ENCODE measurements at places on chromosomes 4 and X.

DNA sequence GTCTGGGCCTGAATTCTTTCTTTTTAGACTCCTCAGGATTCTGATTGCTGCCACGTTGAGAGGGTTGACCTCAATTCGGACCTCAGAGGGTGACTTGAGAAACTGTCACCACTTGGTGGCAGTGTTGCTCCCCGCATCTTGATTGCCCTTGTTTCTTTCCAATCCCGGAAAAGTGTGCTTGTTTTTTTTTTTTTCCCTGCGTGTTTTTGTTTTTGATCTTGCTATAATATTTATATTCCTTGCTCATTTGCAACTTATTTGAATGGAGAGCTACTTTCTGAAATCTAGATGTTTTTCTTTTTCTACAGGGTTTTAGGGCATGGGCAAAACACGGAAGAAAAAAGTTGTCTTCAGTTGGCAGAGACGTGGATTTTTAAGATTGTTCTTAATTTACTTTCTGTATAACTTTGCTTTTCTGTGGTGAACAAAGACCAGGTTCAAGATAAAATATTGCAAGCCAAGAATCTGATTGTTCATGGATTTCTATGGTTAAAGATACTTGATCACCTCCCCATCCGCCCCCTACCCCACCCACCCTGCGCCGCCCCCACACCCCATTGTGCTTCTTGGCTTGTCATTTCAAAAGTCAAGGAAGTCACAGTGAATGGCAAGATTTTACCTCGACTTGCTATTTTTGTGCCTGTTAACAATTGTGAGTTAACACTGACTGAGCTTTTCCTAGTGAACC is 102.0 kb downstream of the PTTG2 start:
- peak; percentile 71 for DNase-seq

DNA sequence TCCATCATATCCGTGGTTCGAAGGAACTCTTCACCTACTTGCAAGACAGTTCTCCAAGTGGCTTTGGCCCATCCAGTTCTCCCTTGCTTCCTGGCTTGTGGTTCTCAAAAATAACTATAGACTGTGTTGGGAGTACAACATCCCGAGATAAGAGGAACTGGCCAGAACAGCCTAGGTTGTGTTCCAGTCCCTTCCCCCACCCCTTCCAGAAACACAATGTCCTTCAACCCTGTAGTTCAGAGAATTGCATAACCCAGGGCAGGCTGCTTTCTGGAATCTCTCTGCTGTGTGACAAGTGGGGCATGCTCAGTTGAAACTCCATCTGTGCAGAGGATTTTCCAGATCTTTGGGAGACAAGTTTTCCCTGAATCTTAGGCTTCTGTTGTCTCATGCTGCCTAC is 206.5 kb downstream of the PCDH10 start:
- no peak for DNase-seq

DNA sequence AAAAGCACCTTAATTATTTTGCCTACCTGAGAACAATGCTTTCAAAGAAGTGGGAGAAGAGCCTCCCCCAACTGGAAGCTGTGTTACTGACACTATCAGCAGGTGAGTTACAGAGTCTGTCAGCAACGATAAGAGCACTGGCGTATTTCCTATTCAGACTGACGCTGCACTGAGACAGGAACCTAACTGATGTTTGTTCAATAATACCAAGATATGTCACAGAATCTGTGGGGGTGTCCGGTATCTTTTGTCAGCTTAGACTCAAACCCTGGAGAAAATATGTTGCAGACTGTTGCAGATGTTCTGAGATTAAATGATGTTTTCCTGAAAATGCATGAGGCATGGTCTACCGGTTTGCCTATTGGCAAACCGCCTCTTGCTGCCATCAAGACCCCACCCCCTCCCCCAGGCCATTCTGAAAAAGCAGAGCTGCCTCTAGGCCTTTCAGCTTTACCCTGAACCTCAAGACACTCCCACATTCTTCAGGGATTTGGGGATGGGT is 115.2 kb upstream of the KIT start:
- DNase-seq: no peak

GRCh38 chr4:183256756-183257385 is 63.2 kb downstream of the CLDN22 start:
- DNase-seq: peak; percentile 27

- DNase-seq: no peak
Measured at GRCh38 chr4:164955107-164955805, 22.2 kb downstream of the TRIM61 start.

DNA sequence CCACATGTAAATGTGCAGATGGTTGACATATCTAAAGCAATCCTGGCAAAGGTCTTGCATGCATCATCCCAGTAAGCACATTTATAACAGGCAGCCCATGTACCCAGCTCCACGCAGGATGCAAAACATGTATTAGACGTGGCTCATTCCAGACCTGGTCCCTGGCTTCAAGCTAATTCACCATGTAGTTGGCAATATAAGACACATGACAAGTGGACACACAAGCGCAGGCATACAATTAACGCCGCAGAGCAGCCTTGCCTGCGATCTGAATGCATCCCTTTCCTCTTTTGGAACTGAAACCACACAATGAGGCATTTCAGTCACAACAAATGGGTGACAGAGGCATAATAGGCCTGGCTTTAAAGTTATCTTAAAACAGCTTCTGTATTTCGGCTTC is 114.5 kb upstream of the TRIM2 start:
- DNase-seq: peak; percentile 56

DNA sequence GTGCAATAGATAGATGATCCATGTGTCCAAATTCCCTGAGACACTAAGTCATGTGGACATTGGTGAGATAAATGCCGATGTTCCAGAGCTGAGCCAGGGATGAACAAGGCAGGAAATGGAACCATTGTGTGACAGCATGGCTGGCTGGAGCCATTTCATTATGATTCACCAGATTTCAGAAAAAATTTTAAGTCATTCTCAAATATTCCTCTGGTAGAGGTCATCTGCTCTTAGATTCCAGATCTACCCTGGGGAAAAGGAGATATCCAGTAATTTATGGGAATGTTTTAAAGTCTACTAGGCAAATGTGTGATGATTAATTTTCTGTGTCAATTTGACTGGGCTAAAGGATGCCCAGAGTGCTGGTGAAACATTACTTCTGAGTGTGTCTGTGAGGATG is 287.3 kb downstream of the STK32B start:
- no peak for DNase-seq

DNA sequence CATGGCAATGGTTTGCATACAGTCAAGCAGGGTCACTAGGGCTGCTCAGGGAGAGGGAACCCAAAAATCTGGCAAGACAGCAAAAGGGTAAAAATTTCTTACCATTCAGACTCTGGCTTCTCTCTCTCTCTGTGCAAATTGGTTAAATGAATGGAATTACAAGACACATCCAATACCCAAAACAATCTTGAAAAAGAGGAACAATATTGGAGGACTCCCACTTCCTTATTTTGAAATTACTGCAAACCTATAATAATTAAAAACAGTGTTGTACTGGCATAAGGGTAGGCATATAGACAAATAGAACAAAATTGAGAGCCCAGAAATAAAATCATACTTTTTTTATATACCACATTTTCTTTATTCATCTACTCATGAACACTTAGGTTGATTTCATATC is 24.1 kb downstream of the ETDA start:
- no peak for DNase-seq

DNA sequence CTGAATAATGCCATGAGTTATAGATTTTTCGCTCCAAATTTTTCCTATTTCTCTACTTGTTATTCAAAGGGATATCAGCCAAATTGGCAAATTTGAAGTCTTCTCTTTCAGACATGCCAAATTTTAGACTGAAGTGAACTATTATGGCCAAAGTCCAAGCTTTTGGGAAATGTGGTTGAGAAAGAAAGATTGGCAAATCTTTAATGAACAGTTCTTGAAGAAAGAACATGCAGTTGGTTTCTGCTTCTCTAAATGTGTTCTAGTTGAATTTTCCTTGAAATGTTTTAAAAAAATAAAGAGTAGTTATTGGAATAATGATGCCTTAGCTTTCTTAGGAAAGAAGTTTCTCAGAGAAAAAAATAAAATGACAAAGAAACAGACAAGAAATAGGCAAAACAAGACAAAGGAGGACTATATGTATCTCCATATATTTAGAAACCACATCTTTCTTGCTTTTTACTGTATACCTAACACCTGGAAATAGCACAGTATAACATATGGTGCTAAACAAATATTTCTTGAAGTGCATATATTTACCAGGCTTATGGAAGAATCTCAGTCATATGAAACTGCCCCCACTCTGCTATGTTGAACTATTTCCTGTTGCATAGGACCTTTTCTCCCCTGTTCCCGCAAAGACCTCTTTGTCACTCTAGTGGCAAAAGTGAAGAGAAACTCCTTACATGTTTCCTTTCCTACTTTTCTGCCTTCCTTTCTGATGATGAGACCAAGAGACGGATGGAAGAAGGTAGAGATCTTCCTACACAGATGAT is 250.0 kb downstream of the ARHGAP24 start:
- no peak for DNase-seq

DNA sequence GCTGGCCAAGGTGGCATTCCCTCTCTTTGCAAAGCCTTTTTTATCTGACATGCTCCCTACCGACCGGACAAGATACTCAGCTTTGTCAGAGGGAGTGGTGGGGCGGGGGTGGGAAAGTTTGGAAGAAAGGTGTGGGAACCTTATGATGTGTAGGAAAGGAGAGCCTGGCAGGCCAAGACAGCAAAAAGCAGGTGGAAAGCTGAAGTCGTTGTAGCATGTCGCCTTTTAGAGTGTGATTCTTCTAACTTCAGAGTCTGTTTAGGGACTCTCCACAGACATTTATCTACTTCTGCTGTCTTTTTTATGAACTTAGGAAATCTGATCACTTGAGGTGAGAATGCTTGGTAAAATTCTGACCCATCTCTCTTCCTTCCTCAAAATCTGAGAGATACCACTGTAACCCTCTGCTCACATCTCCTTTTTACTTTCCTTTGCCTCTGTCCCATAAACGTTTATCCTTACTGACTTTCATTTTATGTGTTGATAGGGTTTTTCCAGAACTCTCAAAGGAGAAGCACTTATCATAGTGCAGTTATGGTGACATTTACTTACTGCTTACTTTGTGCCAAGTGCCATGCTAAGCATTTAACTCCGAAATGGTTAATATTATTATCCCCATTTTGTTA is 8.2 kb upstream of the RUFY3 start:
- DNase-seq: no peak

DNA sequence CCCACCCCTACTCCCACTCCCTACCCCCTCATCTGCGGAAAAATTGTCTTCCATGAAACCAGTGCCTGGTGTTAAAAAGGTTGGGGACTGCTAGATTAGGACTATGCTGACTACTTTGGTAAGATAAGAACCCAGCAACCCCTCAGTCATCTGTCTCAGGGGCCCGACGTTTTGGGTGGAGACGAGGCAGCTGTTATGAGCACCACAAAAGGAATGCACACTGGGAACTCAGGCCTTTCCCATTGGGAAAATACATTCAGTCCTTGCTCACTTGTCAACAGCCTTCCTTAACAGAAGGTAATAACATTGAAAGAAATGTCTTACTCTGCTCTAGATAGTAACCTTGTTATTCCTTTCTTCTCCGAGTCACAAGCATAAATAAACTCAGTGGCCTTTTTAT is 310.8 kb downstream of the AFF2 start:
- DNase-seq: no peak

- no peak for DNase-seq
Measured at GRCh38 chrX:37993176-37993575, 13.2 kb upstream of the SYTL5 start.

- DNase-seq: no peak
Measured at GRCh38 chr4:106986486-106986885, 49.6 kb downstream of the DKK2 start.

DNA sequence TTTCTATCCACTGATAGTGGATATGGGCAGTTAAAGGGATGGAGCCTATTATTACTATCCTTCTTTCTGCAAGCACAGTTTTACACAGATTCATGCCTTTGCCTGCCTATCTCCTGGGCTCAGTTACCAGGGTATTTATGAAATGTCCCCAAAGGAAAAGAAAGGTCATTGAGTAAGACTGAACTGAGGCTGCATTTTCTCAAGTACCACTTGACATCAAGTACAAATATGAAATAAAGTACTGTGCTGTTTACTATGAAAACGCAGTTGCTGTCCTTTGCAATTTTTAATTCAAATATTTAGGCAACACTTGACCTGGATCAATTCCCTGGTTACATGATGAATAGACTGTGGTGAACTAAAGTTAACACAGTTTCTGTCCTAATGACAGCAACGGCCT is 23.5 kb upstream of the SPANXN4 start:
- DNase-seq: no peak

GRCh38 chrX:77743720-77744119 is 42.3 kb downstream of the ATRX start:
- no peak for DNase-seq

GRCh38 chr4:52996261-52997131 is 134.4 kb downstream of the RASL11B start:
- no peak for DNase-seq

DNA sequence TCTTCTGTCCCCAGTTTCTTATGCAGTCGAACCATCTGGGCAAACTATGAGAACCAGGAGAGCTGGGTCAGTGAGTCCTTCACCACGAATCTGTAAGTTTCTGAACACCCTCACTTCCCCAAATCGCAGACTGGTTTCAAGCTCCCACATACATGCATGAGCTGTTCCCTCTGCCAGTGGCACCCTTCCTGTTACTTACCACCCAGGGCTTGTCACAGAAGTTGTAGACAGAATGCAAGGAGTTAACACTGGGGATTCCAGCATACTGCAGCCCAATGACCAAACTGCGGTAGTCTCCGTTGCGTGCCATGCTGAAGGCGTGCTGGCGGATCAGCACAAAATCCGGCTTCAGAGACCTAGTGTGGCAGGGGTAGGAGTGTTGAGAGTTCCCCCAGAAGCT is 14.6 kb downstream of the SYN1 start:
- no peak for DNase-seq

- DNase-seq: no peak
Measured at GRCh38 chrX:50698944-50699343, 115.0 kb downstream of the SHROOM4 start.

DNA sequence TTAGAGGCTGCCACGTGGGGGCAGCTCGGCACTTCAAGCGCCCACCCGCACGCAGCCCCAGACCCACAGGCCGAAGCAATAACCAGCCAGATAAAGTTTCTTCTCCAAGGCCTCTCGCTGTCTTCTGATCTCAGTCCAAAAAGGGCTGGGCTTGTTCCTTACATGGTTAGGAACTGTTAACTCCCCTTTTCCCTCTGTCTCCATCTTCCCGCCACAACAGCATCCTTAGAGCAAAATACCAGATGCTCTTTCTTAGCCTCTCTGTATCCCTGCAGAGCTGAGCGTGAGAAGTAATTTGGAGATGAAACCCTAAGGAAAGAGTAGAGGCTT is 23.4 kb upstream of the KIAA1210 start:
- DNase-seq: no peak

DNA sequence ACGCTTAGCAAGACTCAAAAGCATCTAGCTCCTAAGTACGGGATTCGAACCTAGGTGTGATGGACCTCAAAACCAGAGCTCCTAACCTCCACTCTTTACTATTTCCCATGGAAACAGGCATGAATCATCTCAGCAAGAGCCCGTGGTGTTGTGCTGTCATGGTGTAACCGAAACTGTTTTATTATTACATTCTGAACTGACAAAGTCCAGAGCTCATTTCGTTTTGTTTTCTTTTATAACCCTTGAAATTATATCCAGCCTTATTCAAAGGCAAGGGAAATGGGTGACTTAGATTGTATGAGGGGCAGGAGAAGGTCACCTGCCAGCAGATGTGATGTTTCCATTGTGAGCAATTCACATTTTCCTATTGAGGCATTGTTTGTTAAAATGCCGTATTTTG is 301.1 kb downstream of the FRMPD4 start:
- no peak for DNase-seq
